Left hindlimb (tissue), 1 donor: ENCODE measurements at places on chromosomes 11 and 22.

GRCh38 chr11:61616434-61616833 is 35.6 kb upstream of the SYT7 start:
- no peak for DNase-seq

DNA sequence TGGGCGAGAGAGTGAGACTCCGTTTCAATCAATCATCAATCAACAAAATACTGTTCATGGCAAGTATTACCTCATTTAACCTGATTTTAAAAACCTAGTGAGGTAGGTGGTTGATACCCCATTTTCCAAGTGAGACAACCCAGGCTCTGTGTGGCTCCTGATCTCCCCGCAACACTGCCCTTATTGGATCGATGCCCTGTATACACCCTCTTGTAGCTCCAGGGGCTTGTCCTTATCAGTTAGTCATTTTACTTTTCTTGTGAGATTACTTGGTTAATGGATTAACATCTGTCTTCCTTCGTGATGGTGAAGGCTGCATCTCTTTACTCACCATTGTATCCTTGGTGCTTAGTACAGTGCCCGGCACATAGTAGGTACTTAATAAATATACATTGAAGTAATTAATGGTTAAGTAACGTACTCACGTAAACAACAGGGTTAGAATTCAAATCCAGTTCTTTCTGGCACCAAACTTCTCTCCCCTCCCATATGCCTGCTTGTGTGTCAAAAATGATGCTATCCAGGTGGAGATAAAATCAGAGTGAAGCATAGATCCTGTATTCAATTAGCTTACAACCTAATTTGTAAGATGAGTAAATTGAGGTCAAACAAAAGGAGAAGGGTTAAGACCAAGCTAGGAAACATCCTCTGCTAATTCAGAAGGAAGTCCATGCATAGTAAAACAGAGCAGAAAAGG is 1.8 kb upstream of the PRG2 start:
- no peak for DNase-seq

GRCh38 chr11:100719362-100719761 is 32.3 kb downstream of the ARHGAP42 start:
- DNase-seq: no peak

- DNase-seq: no peak
Observed at GRCh38 chr11:34522188-34522587, 8.6 kb upstream of the ELF5 start.

- DNase-seq: no peak
Observed at GRCh38 chr11:7413961-7414915, 71.1 kb upstream of the OLFML1 start.

DNA sequence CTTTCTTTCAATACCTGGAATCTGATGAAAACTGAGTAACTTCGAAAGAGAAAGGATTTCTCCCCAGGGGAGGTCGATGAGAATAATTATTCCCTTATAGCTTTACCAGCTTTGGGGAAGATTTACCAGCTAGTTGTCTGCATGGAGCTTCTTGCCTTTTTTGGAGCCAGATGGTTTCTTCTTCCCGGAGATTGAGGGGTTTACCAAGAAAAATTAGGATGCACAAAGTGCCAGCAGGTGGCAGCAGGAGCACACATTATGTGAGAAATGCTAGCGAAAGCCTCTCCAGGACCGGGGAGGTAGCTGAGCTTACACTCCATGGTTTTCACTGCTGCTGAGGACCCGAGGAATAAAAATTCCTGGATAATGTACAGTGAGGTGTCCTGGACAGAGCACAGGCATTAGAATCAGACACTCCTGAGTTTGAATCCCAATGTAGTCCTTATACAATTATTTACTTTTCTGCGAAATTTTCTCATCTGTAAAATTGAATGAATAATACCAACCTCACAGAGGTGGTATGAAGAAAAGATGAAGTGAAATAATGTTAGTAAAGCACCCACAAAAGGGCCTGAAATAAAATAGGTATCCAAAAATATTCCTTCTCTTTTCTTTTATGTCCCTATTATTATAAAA is 46.0 kb upstream of the PARVA start:
- peak; percentile 83 for DNase-seq

DNA sequence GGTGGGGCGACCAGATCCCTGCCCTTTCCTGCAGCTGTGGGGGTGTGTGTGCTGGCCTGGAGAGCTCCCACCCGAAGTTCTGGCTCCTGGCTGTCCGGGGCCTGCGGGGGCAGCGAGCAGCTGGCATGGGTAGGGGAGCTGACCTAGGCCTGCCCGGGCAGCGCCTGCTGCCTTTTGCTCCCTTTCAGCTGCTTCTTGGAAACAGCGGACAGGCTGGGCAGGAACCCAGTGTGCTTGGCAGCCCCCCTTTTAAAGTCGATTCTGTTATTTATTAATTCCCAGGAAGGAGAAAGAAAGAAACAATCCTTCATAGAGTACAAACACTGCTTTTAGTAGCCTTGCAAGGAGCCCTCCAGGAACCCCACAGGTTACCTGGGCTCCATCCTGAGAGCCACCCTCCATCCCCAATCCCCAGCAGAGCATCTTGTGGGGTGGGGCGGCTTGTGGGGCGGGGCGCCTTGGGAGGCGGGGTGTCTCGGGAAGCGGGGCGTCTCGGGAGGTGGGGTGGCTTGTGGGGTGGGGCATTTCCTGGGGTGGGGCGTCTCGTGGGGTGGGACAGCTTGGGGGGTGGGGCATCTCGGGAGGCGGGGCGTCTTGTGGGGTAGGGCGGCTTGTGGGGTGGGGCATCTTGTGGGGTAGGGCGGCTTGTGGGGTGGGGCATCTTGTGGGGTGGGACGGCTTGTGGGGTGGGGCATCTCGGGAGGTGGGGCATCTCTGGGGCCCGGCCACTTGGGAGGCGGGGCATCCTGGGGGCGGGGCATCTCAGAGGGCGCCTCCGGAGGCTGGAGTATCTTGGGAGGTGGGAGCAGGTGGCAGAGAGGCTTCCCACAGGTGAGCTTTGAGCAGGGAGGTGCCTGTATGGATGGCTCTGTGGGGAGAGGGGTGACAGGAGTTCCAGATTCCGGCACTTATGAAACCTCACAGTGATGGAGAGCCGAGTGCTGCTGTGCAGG is 7.0 kb downstream of the CD81 start:
- DNase-seq: no peak
